HCT116 (cell line): ENCODE measurements at places on chromosomes 1 and 21. TPM values are rescaled to one million over a fixed set of nuclear protein-coding genes. Genes with fewer than 3 reads are reported as not detected.

- no peak for DNase-seq
Measured at GRCh38 chr1:203550846-203551245, 56.9 kb downstream of the OPTC start.

DNA sequence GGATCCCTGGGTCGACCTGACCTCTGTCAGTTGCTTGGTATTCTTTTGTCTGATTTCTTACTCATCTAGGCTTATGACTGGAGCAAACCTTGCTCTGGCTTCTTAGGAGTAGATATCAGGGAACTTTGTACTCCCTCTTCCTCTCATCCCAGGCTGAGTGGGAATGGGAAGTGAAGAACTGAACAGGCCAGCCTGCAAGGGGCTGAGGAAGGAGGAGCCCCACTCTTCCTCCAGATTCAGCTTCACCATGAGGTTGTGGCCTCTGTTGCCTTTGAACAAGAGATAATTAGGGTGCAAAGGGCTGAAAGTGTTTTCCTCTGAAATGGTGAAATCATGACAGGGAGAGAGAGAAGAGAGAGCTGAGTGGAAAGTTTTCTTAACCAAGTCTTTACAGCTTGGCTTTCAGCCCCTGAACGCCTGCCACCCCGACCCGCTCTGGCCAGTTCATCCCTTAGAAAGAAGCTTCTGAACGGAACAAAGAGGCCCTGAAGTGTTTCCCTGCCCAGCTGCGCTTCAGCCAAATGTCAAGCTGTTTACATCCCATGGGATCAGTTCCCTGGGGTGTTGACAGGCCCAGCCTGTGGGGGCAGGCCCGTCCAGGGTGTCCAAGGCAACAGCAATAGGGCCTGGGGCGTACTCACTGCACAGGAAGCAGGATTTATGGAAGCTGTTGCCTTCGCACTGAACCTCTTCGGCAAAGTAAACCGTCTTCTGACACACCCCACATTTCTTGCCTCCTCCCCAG is 11.2 kb downstream of the CSRP1 start:
- no peak for DNase-seq

DNA sequence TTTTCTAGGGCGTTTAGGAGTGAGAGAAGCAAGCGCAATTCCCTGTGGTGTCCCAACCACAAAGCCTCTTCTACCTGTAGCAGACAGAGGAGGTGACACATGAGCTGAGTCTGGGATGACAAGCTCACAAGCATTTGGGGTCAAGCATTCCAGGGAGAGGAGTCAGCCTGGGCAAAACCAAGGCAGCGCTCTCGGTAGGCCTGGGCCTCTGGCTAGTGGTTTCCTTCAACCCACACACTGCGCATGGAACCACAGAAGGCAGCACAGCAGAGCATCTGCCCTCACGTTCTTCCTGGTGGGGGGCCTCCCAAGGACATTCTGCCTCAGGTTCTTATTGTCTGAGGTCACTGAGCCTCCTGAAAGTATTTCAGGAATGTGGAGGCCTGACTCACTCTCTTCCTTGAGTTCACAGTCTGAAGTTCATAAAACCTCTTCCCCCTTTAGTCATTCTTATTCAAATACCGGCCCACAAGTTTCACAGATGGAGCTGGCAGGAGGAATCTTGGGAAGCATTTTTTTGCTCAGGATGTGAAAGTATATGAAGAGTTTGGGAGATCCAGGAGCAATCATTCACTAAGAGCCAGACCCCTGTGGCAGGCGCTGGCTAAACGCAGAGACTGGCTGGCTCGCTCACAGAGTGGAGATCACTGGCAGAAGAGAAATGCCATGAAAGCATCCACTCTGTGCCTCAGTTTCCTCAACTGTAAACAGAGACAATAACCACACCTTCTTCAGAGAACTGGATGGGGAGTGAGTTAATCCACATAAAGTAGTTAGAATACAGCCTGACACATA is 26.8 kb downstream of the CCN1 start:
- DNase-seq: peak; percentile 93

DNA sequence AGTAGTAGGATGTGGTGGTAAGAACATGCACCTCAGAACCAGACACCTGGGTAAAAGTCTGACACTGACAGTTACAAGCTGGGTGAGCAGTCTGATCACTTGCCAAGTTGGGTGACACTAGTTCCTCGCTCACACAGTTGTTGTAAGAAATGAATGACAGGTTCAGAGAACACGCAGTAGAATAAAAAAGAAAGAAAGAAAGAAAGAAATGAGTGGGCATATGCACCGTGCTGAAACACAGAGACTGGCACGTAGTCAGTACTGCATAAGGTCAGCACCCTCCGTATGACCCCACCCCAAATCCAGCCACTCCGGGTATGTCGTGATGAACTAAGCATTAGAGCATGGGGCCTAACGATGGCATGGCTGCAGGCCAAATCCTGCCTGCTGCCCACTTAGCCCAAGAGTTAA is 90.6 kb downstream of the GLUL start:
- no peak for DNase-seq

DNA sequence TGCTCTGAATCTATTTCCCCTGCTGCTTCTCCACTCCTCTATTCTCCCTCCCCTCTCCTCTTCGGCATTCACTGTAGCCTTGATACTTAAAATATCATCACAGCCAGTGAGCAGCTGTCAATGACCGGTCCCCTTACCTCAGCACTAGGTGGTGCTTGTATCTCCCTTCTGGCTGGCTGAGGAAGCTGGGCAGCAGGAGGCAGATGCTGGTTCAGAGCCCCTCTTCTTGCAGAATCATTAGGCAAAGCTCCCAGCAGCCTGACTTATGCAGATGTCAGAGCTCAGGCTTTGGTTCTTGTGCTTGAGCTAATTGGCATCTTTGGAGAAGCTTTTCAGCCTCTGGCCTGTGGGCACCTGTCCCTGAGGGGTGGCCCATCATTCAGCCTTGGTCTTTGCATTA is 31.9 kb upstream of the KCNA2 start:
- DNase-seq: no peak

- DNase-seq: peak; percentile 85
Measured at GRCh38 chr1:168405906-168406549, 125.4 kb downstream of the TBX19 start.

DNA sequence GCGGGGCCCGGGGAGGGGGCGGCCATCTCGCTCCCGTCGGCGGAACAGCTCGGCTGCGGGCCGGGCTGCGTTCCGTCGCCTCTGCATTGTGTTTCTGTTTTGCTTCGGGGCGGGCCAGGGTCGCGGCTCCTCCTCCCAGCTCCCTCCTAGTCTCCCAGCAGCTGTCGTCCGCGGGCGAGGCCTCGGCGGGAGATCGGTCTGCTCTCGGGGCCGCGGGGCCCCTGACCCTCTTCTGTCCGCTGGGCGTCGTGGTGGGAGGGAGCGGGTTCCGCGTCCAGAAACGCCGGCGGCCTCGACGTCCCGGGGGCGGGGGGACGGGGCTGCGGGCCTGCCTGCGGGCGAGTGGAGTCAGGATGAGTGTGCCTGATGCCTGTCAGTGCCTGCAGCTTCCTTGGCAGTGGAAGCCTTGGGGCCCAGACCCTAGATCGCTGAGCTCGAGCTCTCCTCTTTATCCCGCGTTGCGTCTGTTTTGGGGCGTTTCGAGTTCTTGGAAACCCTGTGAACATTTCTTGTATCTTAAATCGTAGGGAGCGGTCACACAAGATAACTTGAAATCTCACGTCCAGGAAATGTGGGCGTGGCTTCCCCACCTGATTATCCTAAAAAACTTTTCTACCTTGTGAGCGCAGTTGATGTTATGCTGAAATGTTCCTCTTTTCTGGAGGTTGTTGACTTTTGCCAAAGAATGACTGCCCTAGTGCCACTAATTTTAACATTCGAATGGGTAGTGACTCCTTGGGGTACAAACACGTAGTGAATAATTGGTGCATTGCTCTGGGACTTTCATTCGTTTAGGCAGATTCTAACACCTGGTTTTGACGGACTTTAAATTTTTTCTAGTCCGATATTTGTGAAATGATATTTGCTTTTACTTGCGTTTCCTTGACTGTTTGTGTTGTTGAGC is 676 bp downstream of the MORC3 start:
- peak; percentile 28 for DNase-seq

- DNase-seq: no peak
Measured at GRCh38 chr1:147292631-147293251, 50.3 kb downstream of the CHD1L start.

GRCh38 chr21:27220416-27220815 is 253.5 kb upstream of the ADAMTS5 start:
- no peak for DNase-seq

- DNase-seq: no peak
Measured at GRCh38 chr1:22751124-22751531, 40.5 kb downstream of the EPHB2 start.

GRCh38 chr1:65281846-65282245 is 27.5 kb upstream of the DNAJC6 start:
- no peak for DNase-seq

- DNase-seq: no peak
Measured at GRCh38 chr21:33660406-33660805, 18.1 kb downstream of the ITSN1 start.

GRCh38 chr1:14313731-14314431 is 284.6 kb upstream of the KAZN start:
- DNase-seq: no peak

GRCh38 chr1:39691383-39692151 is at the start of gene HPCAL4:
Gene HPCAL4, minus strand, starts transcription at chr1:39691433. Its CDS starts 6,830 bp downstream, at chr1:39684603.
- peak; percentile 74 for DNase-seq

DNA sequence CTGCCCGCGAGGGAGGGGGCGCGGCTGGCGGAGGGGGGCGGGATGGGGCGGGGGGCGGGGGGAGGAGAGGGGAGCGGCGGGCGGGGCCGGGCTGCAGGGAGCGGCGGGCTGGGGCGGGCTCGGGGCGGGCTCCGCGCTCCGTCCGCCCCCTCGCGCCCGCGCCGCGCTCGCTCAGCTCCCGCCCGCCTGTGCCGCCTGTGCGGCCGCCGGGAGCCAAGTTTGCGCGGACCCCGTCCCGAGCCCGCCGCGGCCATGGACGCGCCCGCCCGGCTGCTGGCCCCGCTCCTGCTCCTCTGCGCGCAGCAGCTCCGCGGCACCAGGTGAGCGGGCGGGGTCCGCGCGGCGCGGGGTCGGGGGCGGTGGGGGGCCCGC is at the start of gene GABRD:
Gene GABRD, plus strand, starts transcription at position 174 of the 372 bp plus-strand sequence. Its CDS starts 79 bp downstream, at position 253.
- DNase-seq: no peak

GRCh38 chr1:171985639-171986038 is 144.3 kb downstream of the DNM3 start:
- peak; percentile 6 for DNase-seq

DNA sequence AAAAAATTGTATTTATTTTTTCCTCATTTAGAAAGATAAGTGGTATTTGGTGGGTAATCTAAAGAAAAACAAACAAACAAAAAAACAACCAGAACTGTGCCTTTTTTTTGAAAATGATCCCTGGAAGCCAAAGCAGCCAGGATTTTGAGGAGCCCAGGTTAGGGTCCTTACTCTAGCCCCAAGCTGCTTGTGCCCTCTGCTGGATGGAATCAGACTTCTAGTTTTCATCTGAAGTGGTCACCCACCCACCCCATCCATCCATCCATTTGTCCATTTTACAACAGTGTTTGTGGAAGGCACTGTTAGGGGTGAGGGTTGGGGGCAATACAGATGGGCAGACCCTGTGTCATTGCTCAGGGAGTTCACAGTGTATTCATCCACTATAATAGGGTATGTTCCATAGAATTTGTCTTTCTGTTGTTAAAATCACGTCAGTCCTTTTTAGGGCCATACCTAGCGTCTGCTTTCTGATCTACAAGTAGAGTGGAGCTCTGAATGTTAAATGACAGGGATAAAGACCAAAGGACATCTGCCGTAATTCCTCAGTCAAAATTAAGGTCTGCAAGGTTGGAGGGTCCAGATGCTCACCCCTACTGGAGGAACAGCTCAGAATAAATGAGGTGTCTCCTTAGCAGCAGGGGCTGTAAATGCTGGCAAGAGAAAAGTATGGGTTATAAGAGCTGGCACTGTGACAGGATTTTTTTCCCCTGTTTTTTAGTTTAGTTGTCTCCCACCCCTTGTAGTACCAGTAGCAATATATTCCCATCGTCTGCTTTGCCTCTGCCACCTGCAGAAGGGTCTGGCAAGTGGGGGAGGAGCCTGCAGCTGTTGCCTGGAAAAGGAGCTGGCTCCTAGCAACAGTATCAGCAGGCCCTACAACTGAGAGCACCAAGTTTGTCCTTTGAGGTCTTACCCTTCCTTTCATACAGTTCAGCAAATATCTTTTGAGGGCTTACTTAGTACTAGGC is 3.2 kb downstream of the LRRC42 start:
- DNase-seq: no peak

DNA sequence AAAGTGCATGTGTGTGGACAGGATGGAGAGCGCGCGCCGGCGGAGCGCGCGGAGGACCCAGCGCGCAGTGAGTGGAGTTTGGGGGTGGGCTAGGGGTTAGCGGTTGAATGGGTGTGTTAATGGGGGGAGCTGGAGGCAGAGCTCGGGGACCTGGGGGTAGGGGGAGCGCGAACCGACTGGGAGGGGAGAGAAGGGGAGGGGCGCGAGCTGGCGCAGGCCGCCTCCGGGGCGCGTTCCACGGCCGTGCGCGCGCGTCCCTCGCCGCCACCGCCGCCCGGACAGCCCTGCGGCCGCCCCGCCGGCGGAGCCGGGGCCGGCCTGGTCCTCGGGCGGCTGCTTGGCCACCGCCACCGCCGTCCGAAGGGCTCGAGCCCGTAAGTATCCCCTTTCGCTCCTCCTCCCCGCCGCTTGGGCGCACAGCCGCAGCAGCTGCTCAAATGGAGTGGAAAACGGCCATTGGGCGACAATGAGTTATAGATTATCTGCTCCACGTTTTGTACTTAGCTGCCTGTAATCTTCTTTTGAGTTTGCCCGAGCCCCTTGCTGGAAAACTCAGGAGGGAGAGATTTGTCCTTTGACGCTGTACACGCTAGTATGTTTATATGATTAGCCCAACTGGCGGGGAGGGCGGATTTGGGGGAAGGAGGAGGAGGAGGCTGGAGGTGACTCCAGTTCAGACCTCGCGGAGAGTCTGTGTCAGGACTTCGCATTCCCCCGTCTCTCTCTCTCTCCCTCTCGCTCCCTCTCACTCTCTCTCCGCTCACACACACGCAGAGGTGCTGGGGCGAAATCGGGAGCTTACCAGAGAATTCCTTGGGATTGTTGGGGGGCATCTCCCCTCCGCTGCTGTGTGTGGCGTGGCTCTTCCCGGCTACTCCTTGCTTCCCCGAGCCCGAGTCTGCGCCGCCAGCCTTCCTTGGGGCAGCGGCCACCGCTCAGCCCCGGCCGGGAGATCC is at the start of gene ADGRL2:
Gene ADGRL2, plus strand, starts transcription at position 240 of the 956 bp plus-strand sequence. CDS start 36,051 bp downstream, outside the sequence.
- no peak for DNase-seq

DNA sequence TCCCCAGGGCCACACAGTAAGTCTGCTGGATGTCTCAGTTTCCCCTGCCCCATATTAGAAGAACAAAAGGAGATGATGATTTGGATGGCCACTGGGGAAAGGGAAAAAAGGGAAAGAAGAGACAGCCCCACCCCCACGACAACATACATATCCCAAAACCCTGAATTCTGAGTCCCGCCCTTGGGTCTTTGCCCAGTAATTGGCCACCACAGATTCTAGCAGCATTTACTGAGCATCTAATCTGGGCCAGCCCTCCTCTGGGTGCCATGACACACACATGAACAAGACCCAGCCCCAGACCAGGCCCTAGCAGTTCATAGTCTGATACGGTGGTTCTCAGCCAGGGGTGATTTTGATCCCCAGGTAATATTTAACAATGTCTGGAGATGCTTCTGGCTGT is 5.2 kb upstream of the TTC4 start:
- DNase-seq: no peak

- no peak for DNase-seq
Measured at GRCh38 chr1:207793327-207793726, 41.5 kb downstream of the CD46 start.

- DNase-seq: peak; percentile 98
Measured at GRCh38 chr1:151346769-151347522, at the start of gene RFX5. Gene RFX5, minus strand, starts transcription at chr1:151347252. Its CDS starts 932 bp downstream, at chr1:151346320.

NEK2 gene
- total RNA-seq: 50.2 TPM

TEDDM1 gene
- total RNA-seq: not detected

NTMT2 gene
- total RNA-seq: not detected

PDIK1L gene
- 8.8 TPM for total RNA-seq

IL12RB2 gene
- 0.22 TPM for total RNA-seq

PTPN14 gene
- 37.5 TPM for total RNA-seq

SLC1A7 gene
- not detected for total RNA-seq

OR6N1 gene
- total RNA-seq: not detected
